Activated naive CD8-positive, alpha-beta T cell treated with anti-CD3 and anti-CD28 coated beads, Interleukin-2, amount 10 ng/mL, durations not matched to agents 7 days and 5 days (primary cell): ENCODE measurements at places on chromosomes 13 and 19.

DNA sequence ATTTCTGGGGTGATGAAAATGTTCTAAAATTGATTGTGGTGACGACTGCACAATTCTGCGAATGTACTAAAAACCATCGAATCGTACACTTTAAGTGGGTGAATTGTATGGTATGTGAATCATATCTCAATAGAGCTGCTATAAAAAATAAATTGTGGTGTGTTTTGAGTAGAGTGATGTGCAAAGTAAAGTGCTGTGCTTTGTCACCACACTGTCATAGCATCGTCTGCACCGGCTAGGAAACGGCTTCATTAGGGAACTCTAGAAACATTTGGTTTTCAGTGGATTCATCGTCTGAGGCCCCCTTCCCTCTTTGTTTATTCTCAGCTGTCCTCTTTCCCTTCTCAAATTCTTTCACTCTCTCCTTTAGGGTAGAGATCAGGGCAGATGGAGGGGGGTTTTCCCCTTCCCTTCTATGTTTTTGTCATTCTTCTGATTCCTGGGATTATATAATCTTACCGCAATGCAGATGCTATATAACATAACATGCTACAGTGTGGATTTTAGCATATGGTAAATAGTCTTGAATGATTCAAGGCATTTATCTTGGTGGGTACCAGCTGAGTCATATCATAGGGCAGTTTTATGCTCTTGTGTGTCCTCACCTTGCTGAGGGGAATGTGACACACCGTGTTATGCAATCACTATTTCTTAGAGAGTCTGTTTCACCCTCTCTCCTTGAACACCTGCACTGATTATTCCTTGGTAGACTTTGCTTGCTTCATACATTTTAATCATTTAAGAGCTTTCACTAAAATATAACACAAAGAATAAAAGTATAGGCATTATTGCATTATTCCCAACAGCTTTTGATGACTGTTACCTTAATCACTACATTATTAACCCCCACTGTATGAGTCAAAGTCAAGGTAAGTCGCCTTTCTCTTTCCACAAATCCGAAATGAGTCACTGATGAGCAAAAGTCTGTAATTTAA lies 239.4 kb downstream of the DCLK1 start:
- no peak overlapping the region for H3K27ac ChIP-seq
- no peaks in the 10 kb centered on the region for H3K27me3 ChIP-seq
- H3K4me3 ChIP-seq: no peak overlapping the region
- H3K36me3 ChIP-seq: no peaks in the 10 kb centered on the region

- DNase-seq: no peak
- H3K4me3 ChIP-seq: no peak overlapping the region
- H3K4me1 ChIP-seq: peaks cover 14% of the 10 kb centered on the region
- H3K27ac ChIP-seq: no peak overlapping the region
Observed at GRCh38 chr19:35870798-35871197, 2.4 kb downstream of the APLP1 start.

DNA sequence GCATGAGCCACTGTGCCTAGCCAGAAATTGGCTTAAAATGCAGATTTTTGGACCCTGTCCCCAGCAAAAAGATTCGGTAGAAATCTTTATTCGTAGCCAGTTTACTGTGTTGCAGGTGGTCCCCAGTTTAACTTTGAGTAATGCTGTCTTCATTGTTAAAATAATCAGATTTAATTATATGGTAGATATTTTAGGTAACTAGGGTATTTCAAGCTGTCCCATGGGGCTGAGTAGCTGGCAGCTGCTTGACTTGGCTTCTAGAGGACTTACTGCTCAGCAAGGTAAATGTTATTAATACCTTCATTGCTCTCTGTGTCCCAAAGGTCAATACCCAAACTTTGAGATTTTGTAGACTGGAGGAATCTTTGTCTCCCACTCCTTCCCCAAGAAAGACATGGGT lies 21.1 kb downstream of the LSM14A start:
- no peak for DNase-seq
- no peaks in the 10 kb centered on the region for H3K27me3 ChIP-seq
- H3K27ac ChIP-seq: no peak overlapping the region

GRCh38 chr13:41610404-41610803 lies 153.1 kb downstream of the RGCC start:
- DNase-seq: no peak
- no peak overlapping the region for H3K27ac ChIP-seq
- no peaks in the 10 kb centered on the region for H3K4me1 ChIP-seq
- peaks cover 22% of the 10 kb centered on the region for H3K36me3 ChIP-seq
- no peaks in the 10 kb centered on the region for H3K27me3 ChIP-seq

DNA sequence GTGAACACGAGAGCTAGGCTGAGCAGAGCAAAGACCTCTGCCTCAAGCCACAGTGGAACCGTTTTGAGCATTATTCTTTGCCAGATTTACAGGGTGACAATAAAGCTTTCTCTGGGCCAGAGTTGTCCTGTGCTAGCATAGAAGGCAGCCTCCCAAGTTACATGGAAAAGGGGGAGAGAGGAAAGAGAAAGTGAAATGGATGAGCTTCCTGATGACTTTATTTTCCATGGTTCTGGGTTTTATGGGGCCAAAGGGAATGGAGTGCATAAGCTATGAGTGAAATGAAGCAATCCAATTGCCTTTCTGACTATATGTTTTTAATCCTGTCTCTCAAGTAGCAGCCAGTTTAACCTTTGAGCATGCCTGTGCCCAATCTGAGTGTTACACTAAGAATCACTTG lies 428.4 kb downstream of the COG6 start:
- no peak overlapping the region for H3K27ac ChIP-seq
- H3K36me3 ChIP-seq: no peaks in the 10 kb centered on the region
- H3K4me3 ChIP-seq: no peak overlapping the region
- H3K4me1 ChIP-seq: no peaks in the 10 kb centered on the region

DNA sequence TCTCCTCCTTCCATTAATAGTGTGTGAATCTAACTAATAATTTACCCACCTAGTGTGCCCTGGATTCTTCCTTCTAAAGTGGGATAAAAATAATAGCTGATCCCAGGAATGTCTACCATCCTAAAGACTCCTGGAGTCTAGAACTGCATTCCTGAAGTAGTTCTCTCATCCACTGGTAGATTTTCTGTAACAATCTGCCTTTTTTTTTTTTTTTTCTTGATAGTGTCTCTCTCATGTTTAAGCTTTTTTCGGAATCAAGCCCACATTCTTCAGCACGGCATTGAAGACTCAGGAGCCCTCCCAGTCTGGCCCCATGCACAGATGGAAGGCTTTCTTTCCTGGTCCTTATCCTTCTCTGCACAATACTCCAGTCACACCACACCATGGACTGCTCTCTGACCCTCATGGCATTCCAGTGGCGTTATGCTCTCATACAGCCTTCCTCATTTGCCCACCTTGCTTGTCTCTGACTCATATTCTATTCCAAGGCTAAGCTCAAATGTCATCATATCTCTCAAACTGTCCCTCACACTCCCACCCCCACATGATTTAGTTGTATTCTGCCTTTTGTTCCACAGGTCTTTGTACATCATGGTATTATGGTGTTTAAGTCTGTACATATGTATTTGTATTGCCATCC lies 68.7 kb upstream of the FRY start:
- H3K27me3 ChIP-seq: peaks cover 3% of the 10 kb centered on the region
- DNase-seq: no peak
- no peaks in the 10 kb centered on the region for H3K4me1 ChIP-seq
- H3K27ac ChIP-seq: no peak overlapping the region
- no peak overlapping the region for H3K4me3 ChIP-seq

- no peaks in the 10 kb centered on the region for H3K4me1 ChIP-seq
- no peak overlapping the region for H3K4me3 ChIP-seq
- no peak overlapping the region for H3K27ac ChIP-seq
- H3K27me3 ChIP-seq: peaks cover 2% of the 10 kb centered on the region
Observed at GRCh38 chr19:18672606-18673337, 10.7 kb upstream of the CRTC1 start.

GRCh38 chr13:44309794-44310757 lies 63.5 kb upstream of the SERP2 start:
- peaks cover 6% of the 10 kb centered on the region for H3K27me3 ChIP-seq
- H3K4me3 ChIP-seq: no peak overlapping the region
- H3K4me1 ChIP-seq: peaks cover 12% of the 10 kb centered on the region

GRCh38 chr19:31470229-31470939 lies 121.1 kb upstream of the TSHZ3 start:
- no peak for DNase-seq
- no peaks in the 10 kb centered on the region for H3K36me3 ChIP-seq
- H3K27ac ChIP-seq: no peak overlapping the region
- H3K4me3 ChIP-seq: no peak overlapping the region
